ENCODE measurements at places on chromosomes 16 and 17.
A peak's percentile ranks its signal among the peaks of the same experiment; 100 is the strongest.

DNA sequence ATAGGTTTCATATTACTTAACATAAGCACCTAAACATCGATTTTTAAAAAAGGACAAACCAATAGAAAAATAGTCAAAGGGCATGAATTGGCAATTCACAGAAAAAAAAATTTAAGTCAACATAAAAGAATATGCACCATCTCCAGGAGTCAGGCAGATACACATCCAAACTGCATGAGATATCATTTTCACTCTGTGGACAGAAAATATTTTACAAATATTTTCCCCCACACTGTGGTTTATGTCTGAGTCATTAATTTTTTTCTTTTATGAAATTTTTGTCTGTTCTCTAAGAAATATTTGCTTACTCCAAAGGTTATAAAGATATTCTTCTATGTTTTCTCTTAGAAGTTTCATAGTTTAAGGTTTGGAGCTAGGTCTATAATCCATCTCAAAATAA lies 74.4 kb upstream of the DNAH17 start:
- peak; percentile 9 for DNase-seq

DNA sequence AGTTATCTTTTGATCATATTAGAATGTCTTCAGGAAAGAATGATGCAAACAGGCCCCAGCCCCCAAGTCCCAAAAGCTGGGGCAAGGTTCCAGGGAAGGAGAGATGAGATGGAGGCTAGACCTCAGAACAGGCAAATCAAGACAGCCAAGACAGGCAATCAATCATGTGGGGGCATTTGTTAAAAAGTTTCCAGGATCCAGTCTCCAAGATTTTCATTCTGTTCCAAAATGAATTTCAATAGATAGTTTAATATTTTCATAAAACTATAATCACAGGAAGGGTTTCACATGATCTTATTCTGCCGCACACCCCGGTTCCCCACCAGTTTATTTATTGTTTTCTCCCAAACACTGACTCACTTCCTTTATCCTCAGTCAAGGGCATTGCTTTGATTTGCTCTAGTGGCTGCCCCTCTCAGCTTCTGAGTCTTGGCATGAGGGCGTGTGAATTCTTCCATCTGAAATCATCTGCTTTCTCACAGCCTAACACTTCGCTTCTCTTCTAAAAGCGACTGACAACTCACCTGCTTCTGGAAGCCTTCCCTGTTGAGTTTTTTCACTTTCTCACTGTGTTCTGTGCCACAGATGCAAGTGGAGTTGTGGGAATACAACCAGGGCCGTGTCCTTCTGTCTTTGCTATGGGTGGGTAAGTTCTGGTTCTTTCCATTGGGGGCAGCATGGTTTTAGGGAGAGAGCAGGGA lies 12.2 kb upstream of the TERF2 start:
- DNase-seq, result peak; percentile 75

DNA sequence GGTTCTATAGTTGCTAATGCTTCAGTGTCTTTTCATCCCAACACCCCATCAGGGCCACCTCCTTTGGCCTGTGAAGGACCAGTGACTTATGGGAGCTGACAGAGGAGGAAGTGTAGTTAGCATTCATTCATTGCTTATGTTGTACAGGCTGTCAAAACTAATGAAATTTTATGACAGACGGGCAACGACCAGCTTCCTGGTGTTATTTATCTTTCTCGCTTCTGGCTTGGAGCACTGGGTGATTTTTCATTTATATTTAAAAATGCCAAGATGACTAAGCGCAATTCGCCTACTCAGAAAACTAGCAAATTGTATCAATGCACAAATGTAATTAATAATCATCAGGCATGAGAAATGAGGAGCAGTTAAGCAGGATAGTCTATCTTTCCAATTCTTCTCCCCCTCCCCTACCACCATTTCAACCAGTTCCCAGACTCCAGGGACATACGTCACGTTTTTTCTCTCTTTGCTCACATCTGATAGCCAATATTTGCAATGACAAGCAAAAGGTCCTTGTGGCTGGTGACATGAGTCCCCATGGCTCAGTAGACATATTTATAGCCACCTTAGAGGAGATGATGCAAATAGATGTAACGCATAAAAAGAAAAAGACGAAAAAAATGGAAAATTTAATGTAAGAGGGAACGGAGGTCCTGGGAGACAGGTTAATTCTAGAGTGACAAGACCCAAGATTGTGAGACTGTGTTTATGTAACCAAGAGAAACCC lies 11.2 kb downstream of the CDRT15 start:
- no peak for DNase-seq

DNA sequence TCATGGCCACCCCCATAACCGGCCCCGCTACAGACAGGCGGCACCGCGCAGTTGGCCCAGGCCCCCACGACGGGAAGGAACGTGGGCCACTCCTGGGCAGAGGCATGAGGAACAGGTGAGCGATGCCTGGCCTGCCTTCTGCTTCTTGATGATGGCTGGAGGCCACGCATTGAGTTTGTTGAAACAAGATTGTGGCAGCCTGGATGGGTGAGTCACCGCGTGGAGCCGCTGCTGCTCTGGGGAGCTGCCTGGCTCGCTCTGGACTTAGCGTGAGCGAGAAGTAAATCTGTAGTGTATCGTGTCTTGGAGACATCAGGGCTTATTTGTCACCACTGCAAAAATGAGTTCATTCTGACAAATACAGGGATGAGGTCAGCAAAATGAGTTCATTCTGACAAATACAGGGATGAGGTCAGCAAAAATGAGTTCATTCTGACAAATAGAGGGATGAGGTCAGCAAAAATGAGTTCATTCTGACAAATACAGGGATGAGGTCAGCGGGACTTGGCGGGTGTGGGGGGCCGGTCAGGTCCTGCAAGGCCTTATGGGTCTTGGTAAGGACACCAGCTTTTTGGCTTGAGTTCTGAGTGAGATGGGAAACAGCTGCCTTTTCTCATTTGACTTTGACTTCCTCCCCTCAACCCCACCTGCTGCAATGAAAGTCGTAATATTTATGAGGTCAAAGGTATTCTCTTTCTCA lies 93.0 kb downstream of the SEC14L1 start:
- no peak for DNase-seq

GRCh38 chr17:34169496-34169895 lies 85.6 kb upstream of the CCL2 start:
- no peak for DNase-seq

DNA sequence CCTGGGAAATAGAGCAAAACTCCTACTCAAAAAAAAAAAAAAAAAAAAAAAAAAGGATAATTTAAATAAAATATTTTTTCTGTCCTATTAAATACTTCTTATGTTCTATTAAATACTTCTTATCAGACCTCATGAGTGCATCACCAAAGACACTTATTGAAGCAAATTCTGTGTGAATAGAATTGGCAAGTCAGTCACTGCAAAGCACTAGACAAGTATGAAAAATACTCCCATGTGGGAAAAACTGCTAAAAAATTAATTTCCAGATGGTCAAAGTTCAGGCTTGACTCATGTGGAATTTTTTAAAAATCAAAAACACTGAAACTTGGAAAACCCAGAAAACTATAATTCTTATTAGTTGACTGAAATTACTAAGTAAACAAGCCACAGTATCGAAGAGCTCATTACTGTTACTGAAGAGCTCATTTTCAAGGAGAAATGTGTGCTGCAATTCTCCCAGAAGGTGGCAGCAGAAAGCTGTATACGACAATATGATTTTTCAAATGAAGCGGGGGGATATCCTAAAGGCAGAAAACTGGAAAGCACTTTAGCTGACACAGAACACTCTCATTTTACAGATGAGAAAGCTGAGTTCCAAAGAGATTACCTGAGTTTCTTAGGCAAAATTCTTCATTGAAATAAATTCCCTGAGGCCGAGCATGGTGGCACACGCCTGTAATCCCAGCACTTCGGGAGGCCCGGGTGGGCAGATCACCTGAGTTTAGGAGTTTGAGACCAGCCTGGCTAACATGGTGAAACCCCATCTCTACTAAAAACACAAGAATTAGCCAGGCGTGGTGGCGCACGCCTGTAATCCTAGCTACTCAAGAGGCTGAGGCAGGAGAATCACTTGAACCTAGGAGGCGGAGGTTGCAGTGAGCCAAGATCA lies 15.9 kb upstream of the FBXO47 start:
- peak; percentile 28 for DNase-seq

DNA sequence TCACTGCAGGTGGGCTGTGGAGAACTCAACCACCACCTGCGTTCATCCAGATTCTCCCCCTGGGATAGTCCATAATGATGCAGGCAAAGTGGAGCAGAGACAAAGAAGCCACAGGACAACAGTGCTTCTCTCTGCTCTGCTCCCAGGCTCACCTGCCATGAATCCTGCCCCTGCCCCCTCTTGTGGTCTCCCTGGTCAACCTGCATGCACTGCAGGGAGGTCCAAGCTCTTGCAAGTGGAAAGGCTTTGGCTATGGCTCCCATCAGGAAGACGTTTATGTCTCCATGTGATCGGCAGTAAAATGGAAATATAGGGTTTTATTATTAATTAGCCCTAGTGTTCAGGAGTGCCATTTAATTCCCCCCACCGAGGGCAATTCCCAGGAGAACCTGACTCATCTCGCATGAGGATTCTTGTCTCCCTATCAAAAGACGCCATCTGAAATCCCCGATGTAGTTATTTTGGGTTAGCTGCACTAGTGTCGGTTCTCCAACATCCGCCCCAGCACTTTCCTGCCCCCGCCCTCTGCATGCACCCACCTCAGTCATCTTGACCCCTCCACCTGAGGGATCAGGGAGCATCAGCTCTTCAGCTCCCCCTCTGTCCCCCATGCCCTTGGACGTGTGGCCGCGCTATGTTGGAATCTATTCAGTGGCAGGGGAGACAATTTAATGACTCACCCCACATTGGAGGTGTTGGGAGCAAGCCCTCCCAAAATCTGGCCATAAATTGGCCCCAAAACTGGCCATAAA lies 91.8 kb downstream of the KCNJ12 start:
- DNase-seq, result no peak

DNA sequence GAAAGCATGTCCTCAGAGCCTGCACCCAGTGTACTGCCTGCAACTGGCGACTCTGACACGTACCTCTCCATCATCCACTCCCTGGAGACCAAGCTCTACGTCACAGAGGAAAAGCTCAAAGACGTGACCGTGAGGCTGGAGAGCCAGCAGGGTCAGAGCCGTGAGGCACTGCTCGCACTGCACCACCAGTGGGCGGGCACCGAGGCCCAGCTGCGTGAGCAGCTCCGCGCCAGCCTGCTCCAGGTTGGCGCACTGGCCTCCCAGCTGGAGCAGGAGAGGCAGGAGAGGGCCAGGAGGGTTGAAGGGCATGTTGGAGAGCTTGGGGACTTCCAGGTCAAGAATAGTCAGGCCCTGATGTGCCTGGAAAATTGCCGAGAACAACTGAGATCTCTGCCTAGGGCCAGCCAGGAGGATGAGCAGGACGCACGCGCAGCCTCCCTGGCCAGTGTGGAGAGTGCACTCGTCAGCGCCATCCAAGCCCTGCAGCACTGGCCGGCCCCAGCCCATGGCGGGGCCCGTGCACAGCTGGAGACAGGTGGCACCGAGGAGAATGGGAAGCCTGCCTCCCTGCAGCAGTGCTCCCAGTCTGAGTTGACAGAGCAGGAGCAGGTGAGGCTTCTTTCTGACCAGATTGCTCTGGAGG lies 40.3 kb downstream of the PLD6 start:
- no peak for DNase-seq

- no peak for DNase-seq
These were observed 16.6 kb downstream of the RMI2 start for GRCh38 chr16:11361701-11362451.

DNA sequence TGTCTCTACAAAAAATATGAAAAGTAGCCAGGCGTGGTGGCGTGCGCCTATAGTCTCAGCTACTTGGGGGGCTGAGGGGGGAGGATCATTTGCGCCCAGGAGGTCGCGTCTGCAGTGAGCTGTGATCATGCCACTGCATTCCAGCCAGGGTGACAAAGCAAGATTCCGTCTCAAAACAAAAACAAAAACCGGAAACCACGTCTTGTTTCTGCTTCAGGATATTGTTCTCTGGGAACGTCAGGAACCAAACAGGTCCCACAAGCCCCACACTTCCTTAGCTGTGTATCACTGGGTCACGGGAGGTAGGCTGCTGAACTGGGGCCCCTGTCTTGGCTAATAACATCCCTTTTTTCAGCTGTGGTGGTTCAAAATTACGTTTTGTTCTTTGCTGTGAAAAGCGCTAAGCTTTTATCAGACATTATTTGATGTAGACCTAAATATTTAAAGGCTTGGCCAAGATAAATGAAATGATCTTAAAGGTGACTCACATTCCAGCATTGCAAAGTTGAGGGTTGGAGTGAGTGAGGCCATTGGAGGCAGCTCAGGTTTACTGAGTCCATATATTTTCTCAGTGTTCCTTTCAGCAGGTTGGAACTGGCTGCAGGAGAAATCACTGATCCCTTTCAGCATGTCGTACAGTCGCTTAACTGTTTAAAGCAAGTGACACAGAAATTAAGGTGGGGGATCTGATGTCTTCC lies 16.4 kb upstream of the SEC14L1 start:
- peak; percentile 80 for DNase-seq

DNA sequence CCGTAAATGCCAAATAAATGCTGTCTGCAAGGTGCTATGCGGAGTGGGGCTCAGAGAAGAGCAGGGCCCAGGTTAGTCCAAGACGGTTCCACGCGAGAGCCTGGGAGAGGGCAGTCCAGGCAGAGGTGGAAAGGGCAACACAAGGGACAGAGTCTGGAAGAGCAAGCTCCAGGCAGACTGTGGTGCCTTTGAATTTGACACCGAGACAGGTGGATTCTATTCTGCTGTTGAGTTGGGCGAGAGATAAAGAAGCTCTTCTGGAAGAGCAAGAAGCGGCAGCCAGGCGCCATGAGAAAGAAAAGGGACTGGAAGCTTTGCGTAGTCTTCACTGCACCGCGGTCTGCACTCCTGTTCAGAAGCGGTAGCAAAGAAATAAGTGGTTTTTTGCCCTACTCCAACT lies 55.6 kb downstream of the CYTH1 start:
- DNase-seq, result no peak

GRCh38 chr16:23584186-23585076 lies 11.7 kb downstream of the NDUFAB1 start:
- DNase-seq, result no peak

DNA sequence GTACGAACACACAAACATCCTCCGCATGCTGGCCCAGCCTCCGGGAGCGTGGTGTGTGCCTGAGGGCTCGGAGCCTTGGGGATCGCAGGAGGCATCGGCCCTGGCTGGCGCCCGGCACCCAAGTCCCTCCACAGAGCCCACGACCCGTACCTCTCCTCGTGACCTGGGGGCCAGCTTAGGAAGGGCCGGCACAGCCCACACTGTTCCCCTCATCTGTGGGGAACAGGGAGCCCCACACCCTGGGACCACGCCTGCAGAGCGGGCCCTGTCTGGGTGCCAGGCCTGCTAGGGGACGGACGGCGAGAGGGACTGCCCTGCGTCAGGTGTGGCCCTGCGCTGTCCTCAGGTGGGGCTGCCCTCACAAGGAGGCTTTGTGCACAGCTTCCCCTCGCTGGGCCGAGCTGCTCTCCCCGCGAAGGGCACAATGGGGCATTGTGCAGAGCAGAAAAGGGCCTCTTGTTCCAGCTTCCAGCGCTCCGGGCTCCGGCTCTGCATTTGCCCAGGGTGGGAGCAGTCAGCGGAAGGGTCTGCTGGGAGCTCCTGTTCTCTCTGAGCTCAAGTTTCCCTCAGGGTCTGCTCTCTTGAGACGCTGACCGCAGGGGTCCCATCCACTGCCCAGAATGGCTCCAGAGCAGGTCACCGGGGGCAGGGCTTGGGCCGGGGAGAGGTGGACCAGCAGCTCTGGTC lies 1.7 kb upstream of the LMF1 start:
- no peak for DNase-seq

- DNase-seq, result no peak
These were observed 22.2 kb upstream of the C17orf107 start for GRCh38 chr17:4877089-4877488.
